ENCODE measurements at places on chromosomes 7 and 10. TPM values are rescaled to one million over a fixed set of nuclear protein-coding genes. Genes with fewer than 3 reads are reported as not detected.

DNA sequence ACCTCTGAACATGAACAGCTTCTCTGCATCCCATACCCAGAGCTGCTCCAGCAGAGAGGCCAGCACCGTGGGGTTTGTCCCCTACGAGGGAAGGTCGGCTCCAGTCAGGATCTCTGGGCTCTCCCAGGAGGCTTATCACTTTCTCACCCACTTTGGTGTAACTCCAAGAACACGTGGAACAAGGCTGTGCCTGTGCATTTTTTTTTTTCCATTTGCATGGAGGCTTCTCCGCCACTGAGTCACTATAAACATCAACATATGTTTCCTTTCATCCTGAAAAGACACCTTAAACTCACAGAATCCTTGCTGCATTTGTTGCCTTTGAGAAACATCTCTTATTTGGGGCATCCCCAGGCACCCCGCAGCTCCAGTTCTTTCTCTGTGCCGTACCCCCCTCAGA is 29.4 kb upstream of the ECHDC3 start:
- DNase-seq = no peak

GRCh38 chr10:43946445-43946844 is 297.8 kb upstream of the ZNF32 start:
- no peak for DNase-seq

- no peak for DNase-seq
These were observed 1.9 kb downstream of the VWC2 start for GRCh38 chr7:49775065-49775948.

DNA sequence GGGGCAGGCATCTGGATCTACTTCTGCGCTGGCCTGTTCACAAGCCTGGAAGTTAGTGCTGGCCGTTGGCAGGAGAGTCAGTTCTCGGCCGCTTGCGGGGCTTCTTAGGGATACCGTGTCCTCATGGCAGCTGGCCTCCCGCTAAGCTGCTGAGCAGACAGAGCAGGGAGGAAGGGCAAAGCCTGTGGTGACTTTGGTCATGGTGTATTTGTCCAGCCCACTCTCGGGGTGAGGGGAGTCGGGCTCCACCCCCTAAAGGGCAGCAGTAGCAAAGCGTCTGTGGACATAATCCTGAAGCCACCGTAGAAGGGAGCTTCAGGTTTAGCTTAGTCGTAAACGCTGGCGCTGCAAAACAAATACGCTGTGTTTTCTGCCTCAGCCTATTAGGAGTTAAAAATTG is 12.2 kb downstream of the UBE3C start:
- no peak for DNase-seq

- DNase-seq = no peak
These were observed 11.6 kb downstream of the OGDH start for GRCh38 chr7:44618045-44618444.

- no peak for DNase-seq
These were observed 16.4 kb downstream of the KCNH2 start for GRCh38 chr7:150961510-150962289.

DNA sequence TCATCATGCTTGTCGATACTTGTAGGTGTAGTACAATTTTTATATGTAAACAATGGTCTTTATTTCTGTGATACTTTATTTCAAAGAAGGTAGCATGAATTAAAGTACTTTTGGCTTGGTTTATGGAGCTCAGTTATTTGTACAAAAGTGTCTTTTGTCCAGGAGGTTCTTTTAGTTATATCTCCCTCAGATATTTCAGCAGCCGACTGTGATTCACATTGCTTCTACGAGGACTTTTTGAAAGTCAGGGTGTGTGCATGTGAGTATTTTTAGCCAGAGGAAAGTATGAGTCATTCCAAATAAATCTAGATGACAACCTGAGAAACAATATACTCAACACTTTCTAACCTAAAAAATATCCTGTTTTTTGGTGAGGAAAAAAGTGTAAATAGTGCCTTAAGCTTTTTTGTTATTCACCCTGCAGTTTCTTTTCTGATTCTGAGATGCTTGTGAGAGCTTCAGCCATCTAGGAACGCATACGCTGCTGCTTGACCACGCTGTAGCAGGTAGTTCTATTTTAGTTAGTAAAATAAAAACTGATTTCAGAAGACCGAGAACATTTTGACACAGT is 595 bp upstream of the SUN1 start:
- peak; percentile 61 for DNase-seq

DNA sequence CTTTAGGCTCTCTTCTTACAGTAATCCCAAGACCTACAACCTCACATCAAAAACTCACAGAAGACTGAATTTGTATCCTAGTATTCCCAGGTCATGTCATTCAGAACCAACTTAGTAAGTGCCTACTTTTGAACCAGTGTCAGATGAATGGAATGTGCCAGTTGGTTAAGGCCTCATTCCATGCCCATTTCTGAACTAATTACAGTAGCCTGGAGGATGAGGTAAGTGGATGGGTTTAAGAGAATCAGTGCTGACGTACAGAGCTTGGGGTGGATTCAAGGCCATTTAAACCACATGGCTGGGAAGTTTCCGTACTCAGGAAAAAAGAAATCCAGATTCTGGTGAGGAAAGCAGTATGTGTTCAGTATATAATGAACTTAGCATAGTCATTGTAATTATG is 21.9 kb upstream of the FOXP2 start:
- no peak for DNase-seq

DNA sequence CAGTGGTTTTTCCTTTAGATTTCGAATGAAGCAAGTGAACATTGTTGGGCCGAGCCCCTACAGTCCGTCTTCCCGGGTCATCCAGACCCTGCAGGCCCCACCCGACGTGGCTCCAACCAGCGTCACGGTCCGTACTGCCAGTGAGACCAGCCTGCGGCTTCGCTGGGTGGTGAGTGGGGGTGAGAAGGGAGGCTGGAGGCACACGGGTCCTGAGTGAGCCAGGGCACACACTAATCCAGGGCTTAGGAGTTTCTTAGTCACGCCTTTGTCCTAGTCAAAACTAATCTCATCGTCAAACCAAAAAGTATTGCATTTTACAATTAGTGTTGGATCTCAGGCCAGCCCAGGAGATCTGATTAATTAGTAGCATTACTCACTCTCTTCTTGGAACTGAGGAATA is 568.8 kb upstream of the FOXK1 start:
- DNase-seq = no peak

- DNase-seq = no peak
These were observed 15.5 kb downstream of the EXOC4 start for GRCh38 chr7:133268355-133268754.

- no peak for DNase-seq
These were observed 344.2 kb upstream of the MGMT start for GRCh38 chr10:129122846-129123245.

GRCh38 chr7:133542209-133542780 is 289.4 kb downstream of the EXOC4 start:
- no peak for DNase-seq

- DNase-seq = no peak
These were observed 2.2 kb downstream of the SMC3 start for GRCh38 chr10:110569736-110570135.

DNA sequence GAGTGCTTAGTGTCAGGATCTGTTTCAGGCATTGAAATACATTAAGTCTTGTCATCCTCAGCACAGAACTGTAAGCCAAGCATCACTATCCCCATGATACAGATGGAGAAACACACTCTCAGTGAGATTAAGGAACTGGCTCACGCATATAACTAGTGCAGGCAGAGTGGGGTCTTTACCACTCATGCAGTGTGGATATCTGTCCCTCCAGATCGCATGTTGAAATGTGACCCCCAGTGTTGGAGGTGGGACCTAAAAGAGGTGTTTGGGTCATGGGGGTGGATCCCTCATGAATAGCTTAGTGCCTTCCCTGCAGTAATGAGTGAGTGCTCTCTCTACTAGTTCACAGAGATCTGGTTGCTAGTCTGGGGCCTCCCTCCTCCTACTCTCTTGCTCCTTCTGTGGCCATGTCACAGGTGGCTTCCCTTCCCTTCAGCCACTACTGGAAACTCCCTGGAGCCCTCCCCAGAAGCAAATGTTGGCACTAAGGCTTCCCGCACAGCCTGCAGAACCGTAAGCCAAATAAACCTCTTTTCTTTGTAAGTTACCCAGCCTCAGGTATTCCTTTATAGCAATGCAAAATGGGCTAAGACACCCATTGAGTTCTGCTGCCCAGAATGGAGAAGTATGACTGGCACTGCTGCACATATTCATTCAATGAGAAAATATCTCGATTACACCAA is 31.8 kb upstream of the MSMB start:
- DNase-seq = no peak

GRCh38 chr10:77282163-77282562 is 355.4 kb downstream of the KCNMA1 start:
- no peak for DNase-seq

GRCh38 chr10:91664426-91664825 is 31.6 kb upstream of the PPP1R3C start:
- DNase-seq = no peak

- no peak for DNase-seq
These were observed 55.1 kb upstream of the CALN1 start for GRCh38 chr7:72467237-72467636.

- peak; percentile 37 for DNase-seq
These were observed 2.5 kb upstream of the TMEM178B start for GRCh38 chr7:141071260-141071854.

DNA sequence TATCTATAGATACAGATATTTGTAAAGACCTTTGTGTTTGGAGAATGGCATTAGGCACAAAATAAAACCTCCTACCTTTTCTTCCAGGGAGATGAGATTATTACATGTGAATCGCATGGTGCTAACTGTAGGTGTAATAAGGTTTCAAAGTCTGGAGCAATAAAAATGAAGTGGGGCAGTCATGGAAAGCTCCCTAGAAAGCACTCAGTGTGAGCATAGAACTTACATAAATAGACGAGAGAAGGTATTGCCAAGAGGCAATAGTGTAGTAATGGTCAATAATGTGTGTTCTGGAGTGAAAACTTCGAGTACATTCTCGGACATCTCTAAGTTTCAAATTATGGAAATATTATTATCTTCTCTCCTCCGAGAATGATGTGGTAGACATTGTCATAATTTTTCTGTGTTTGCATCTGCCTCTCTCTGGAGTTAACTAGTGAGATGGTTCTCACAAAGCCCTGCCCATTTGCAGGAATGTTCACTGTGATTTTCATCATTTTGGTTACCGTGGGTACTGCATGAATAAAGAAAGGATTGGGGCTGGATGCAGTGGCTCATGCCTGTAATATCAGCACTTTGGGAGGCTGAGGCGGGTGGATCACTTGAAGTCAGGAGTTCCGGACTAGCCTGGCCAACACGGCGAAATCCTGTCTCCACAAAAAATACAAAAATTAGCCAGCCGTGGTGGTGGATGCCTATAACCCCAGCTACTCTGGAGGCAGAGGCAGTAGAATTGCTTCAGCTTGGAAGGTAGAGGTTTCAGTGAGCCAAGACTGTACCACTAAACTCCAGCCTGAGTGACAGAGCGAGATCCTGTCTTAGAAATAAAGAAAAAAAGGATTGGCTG is 10.6 kb downstream of the VIM start:
- no peak for DNase-seq

DNA sequence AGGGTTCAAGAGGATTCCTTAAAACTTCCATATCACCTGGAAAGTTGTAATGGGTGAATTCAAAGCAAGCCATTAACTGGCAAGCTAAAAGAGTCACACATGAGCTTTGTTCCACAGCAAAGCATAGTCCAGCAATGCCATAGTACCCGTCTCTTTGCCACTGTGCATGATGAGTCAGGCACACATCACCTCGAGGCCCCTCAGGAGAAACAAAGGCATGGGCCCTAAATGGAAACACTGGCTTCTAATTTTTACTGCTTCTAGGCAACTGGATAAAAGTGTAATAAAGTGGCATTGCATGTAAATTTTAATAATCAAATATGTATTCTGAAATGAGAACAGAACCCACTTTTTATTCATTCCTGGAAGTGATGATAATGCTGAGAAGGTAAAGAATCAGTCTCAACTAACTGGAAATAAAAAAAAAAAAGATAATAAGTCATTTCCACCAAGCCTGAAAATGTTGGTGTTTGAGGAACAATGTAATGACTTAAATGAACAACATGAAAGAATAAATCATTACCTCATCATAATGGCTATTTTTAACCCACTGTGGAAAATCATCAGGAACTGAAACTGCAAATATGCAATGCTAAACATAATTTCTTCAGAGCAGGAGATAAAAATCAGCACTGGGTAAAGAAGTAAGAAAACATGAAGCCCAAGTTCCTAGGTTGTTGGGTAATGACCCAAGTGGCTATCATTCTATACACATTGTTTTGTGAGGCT is 104.9 kb downstream of the CDK6 start:
- no peak for DNase-seq

- no peak for DNase-seq
These were observed 15.4 kb downstream of the NFE2L3 start for GRCh38 chr7:26167303-26167934.

The CDHR1 gene
- 1.0 TPM for polyA plus RNA-seq

The ADCYAP1R1 gene
- polyA plus RNA-seq = 0.75 TPM

The LRRC17 gene
- 73.0 TPM for polyA plus RNA-seq

The MYH16 gene
- polyA plus RNA-seq = 0.20 TPM

The PURB gene
- 43.5 TPM for polyA plus RNA-seq

The IQUB gene
- polyA plus RNA-seq = 8.0 TPM

The PSD gene
- polyA plus RNA-seq = 9.3 TPM

The LGI1 gene
- polyA plus RNA-seq = 7.0 TPM

The LLCFC1 gene
- polyA plus RNA-seq = 1.5 TPM

The ASAH2 gene
- 6.8 TPM for polyA plus RNA-seq

The BLVRA gene
- polyA plus RNA-seq = 52.7 TPM

The MTG1 gene
- polyA plus RNA-seq = 75.2 TPM

The CNTNAP2 gene
- 26.4 TPM for polyA plus RNA-seq

Measured in left kidney (tissue), 8 donors.